ENCODE measurements at places on chromosomes 12 and 14. TPM values are rescaled to one million over a fixed set of nuclear protein-coding genes. Genes with fewer than 3 reads are reported as not detected.

Gene PROX2
- total RNA-seq: not detected

Gene TDG
- 10.9 TPM for total RNA-seq

DNA sequence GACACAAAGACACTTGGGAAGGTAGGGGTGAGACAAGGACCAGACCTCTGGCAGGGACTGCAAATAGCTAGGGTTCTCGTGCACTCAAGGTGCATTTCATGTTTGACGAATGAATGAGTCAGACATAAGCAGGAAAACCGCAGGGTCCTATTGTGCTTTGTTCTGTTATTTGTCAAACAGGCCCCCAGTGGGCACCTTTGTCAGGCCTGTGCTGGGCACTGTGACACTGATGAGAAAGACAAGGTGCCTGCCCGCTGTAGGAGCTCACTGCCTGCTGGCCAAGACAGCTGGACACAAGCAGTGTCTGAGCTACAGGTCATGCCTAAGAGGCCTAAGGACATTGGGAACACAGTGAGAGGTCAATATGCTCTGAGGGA lies 2.3 kb downstream of the OTUB2 start:
- DNase-seq: no peak

DNA sequence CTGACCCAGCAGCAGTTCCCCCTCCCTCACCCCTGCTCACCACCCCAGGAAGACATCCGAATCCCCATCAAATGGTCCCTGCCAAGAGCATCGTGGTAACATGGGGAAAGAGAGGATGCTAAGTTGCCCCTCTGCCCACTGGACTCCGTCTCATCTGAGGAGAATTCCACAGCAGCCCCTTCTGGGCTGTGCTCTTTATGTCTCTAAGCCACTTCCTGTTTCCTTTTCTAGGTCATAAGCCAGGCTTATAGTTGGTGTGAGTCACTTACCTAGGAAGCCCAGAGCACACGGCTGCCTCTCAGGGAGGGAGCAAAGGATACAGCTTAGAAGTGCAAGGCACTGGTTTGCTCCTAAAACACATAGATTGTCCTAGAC lies 76.0 kb downstream of the VCPKMT start:
- no peak for DNase-seq

- DNase-seq: no peak
Measured at GRCh38 chr14:100865682-100866591, 37.6 kb downstream of the RTL1 start.

GRCh38 chr12:78119351-78119918 lies 288.7 kb downstream of the NAV3 start:
- DNase-seq: no peak

DNA sequence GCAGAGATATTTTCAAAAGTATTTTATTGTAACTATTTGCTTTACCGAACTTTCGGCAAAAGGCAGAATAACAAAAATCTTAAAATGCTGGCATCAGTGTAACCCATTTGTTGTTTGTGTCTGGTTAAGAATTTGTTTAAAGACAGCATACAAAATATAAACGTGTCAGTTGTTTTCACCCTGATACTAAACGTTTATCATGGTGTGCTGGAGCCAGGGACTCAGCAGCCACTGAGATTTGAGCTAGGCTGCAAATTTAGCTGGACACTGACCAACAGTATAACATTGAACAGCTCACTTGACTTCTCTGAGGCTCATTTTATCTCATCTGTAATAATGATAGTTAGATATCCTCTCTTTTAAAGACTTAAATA lies 183.7 kb downstream of the TMTC3 start:
- no peak for DNase-seq

- DNase-seq: no peak
Measured at GRCh38 chr12:69886109-69886508, 61.1 kb downstream of the MYRFL start.

DNA sequence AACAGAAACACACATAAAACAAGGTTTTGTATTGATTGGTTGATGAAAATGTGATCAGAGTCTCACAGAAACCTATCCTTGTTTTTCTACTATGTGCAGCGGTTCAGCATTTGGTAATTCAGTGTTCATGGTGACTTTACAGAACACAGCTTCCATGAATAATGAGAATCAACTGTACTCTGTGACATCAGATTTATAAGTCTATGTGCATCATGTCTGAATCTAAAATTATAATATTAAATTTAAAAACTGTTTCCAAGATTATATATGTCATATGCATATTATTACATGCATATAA lies 104.3 kb downstream of the SLC16A7 start:
- DNase-seq: no peak

GRCh38 chr14:100634026-100634425 lies 46.8 kb upstream of the BEGAIN start:
- DNase-seq: no peak

Gene SLC39A9
- total RNA-seq: 31.6 TPM

- peak; percentile 82 for DNase-seq
Measured at GRCh38 chr14:96100161-96101064, 61.3 kb downstream of the C14orf132 start.

Gene RHOJ
- total RNA-seq: 5.4 TPM

Gene SOAT2
- not detected for total RNA-seq

Gene USP5
- 38.4 TPM for total RNA-seq

- DNase-seq: peak; percentile 79
Measured at GRCh38 chr12:104381731-104382480, 74.8 kb upstream of the CHST11 start.

- no peak for DNase-seq
Measured at GRCh38 chr14:98408024-98408555, 863.9 kb downstream of the BCL11B start.

DNA sequence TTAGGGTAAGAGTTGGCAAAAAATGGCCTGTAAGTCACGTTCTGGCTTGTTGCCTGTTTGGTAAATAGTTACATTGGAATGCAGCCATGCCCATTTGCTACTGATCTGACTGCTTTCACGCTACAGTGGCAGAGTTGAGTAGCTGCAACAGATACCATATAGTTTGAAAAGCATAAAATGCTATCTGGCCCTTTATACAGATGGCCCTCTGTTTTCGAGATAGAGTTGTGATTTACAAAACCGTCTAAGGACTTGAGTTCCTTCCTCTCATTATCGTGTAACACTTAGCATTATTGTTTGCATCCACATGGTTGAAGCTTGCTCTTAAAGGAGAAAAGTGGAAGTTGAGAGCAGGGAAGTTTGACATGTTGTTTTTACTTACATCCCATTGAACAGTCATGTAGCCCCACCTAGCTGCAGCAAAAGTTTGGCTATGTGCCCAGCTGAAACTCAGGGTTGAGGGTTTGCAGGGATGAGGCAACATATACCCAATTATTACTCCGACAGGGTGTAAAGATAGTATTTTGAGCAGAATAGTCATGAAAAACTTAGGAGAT lies 11.3 kb upstream of the SCFD1 start:
- DNase-seq: no peak

GRCh38 chr14:75579882-75580281 lies 1.5 kb downstream of the FLVCR2 start:
- no peak for DNase-seq

GRCh38 chr12:48651681-48652080 lies 30.4 kb downstream of the KANSL2 start:
- DNase-seq: no peak

Gene CRIP2
- 12.9 TPM for total RNA-seq

DNA sequence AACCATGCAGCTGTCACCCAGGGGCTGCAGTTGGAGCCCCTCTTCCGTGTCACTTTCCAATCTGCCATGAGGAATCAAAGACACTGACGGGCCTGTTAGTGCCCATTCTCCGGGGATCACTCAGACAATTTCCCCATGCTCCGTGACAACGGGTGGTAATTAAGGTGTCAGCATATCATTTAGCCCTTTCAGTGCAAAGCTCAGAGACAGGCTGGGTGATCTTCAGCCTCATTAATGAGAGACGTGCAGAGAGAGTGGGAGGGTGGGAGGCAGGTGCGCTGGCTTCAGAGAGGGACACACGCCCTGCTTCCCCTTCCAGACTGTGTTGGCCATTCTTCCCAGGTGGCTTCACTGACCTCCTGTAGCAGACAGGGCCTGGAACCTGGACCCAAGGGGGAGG lies 58.7 kb downstream of the MVK start:
- DNase-seq: no peak

DNA sequence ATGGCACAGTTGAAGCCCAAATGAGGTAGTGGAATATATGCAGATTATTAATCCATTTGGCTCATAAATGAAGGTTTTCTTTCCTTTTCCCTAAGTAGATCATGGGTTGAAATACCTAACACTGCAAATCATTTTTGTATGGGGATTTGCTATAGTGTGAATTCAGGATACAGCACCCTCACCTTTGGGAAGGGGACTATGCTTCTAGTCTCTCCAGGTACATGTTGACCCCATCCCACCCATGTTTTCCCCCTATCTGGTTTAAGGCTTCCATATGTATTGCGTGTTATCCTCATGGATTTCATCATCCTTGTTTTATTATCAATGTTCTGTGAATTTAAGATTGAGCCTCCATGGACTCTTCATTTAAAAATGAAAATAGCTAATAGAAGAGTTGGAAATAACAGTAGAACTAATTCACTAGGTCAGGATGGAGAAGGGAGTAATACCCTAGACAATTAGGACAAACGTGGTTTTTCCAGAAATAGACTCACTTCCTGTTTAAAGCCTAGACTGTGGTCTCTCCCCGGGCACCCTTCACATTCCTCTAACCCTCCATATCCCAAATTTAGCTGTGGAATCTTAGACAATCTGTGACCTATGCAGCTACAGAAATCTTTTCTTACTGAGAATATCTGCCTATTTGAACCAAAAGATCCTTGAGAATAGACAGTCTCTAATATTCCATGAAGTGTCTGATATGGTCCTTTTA lies 56.5 kb downstream of the DAD1 start:
- DNase-seq: no peak

DNA sequence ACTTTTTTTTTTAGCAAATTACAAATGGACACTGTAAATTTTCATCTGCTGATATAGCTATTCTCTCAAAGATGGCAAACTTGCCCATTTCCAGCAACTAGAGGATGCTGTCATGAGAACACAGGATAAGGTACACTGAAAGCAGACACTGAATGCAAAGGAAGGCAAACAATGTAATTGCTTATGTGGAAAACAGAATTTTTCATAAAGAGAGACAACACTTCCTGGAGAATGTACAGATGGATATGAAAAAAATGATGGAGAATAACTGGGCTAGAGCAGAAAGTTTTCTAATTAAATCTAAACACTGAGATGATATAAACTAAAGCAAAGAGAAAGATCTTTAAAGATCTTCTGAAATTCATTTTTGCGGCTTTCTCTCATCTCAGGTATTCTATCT lies 581 bp downstream of the CD69 start:
- no peak for DNase-seq

- no peak for DNase-seq
Measured at GRCh38 chr12:52308806-52309425, 12.3 kb downstream of the KRT83 start.

- no peak for DNase-seq
Measured at GRCh38 chr12:121288158-121288845, 8.2 kb downstream of the CAMKK2 start.

Data from pancreas (tissue), 10 donors.